Activated naive CD8-positive, alpha-beta T cell treated with anti-CD3 and anti-CD28 coated beads, Interleukin-2, amount 50 U/mL, for 24 hours (primary cell): ENCODE measurements at places on chromosomes 13 and 19.
A peak's percentile ranks its signal among the peaks of the same experiment; 100 is the strongest.

GRCh38 chr13:75513271-75513670, 24.4 kb downstream of the COMMD6 start:
- no peak overlapping the region for H3K4me3 ChIP-seq
- peaks cover 7% of the 10 kb centered on the region for H3K27me3 ChIP-seq
- no peak overlapping the region for H3K27ac ChIP-seq
- no peaks in the 10 kb centered on the region for H3K36me3 ChIP-seq
- DNase-seq = no peak

DNA sequence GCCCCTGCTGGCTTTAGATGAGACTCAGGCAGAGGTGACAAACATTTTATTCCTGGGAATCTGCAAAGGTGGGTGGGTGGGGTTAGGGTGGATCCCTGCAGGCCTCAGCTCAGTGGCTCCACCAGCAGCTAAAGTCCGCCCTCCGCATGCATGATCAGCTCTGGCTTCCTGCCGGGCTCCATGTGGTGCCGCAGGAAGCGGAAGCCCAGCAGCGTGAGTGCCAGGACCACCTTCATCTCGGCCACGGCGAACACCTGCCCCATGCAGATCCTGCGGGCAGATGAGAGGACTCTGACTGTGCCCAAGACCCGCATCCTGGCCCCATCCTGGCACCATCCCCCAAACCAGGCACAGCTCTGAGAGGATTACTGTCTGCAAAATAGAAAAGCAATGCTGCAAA, 26.3 kb downstream of the CYP4F2 start:
- DNase-seq = peak; percentile 20
- H3K4me1 ChIP-seq = peaks cover 2% of the 10 kb centered on the region
- peaks cover 2% of the 10 kb centered on the region for H3K36me3 ChIP-seq
- peaks cover 19% of the 10 kb centered on the region for H3K27me3 ChIP-seq
- no peak overlapping the region for H3K4me3 ChIP-seq

DNA sequence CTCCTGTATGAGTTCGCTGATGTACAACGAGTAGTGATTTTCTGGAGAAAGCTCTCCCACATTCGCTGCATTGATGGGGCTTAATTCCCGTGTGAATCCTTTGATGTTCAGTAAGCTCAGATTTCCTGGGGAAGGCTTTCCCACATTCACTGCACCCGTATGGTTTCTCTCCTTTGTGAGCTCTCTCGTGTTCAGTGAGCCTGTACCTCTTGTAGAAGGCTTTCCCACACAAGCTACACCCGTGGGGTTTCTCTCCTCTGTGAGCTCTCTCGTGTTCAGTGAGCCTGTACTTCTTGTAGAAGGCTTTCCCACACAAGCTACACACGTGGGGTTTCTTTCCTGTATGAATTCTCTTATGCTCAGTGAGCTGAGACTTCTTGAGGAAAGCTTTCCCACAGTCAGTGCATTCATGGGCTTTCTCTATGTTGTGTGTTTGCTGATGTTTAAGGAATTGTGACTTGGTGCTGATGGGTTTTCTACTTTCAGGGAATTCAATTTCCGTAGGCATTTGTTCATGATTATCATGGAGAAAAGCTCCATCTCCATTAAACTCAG, 3.5 kb upstream of the ZNF577 start:
- no peaks in the 10 kb centered on the region for H3K27me3 ChIP-seq
- no peak overlapping the region for H3K27ac ChIP-seq
- H3K36me3 ChIP-seq = peaks cover 98% of the 10 kb centered on the region
- no peak for DNase-seq

GRCh38 chr13:43920965-43921674, 41.4 kb downstream of the LACC1 start:
- DNase-seq = no peak
- peaks cover 1% of the 10 kb centered on the region for H3K27me3 ChIP-seq
- H3K4me3 ChIP-seq = no peak overlapping the region
- no peaks in the 10 kb centered on the region for H3K4me1 ChIP-seq
- H3K27ac ChIP-seq = no peak overlapping the region

DNA sequence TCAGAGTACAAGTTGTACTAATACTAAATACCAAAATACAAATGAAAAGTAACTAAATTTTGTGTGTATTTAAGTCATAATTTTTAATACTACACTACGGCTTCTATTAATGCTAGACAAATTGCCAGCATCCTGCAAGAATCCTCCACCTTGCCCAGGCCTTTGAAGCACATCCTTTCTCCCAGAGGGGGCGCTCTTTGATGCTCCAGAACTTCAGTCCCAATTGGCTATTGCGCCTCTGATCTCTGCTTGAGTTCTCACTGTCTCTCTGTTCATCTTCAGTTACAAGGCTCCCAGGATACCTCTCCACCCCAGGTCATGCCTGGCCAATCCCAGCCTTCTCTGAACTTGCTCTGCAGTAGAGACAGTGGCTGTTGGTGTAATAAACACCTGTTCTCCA, 141.0 kb downstream of the DCLK1 start:
- no peak overlapping the region for H3K4me3 ChIP-seq
- DNase-seq = no peak
- H3K36me3 ChIP-seq = no peaks in the 10 kb centered on the region
- peaks cover 5% of the 10 kb centered on the region for H3K27me3 ChIP-seq

GRCh38 chr19:2887391-2887914, 13.3 kb upstream of the ZNF57 start:
- peaks cover 11% of the 10 kb centered on the region for H3K4me1 ChIP-seq
- H3K4me3 ChIP-seq = no peak overlapping the region
- no peak overlapping the region for H3K27ac ChIP-seq

GRCh38 chr13:40356011-40356410, 310.4 kb downstream of the FOXO1 start:
- no peak for DNase-seq
- peaks cover 2% of the 10 kb centered on the region for H3K4me1 ChIP-seq
- H3K27me3 ChIP-seq = no peaks in the 10 kb centered on the region
- H3K4me3 ChIP-seq = no peak overlapping the region

- no peaks in the 10 kb centered on the region for H3K4me1 ChIP-seq
- no peaks in the 10 kb centered on the region for H3K36me3 ChIP-seq
- no peak overlapping the region for H3K27ac ChIP-seq
Observed at GRCh38 chr13:108643646-108644353, 14.4 kb downstream of the MYO16 start.

DNA sequence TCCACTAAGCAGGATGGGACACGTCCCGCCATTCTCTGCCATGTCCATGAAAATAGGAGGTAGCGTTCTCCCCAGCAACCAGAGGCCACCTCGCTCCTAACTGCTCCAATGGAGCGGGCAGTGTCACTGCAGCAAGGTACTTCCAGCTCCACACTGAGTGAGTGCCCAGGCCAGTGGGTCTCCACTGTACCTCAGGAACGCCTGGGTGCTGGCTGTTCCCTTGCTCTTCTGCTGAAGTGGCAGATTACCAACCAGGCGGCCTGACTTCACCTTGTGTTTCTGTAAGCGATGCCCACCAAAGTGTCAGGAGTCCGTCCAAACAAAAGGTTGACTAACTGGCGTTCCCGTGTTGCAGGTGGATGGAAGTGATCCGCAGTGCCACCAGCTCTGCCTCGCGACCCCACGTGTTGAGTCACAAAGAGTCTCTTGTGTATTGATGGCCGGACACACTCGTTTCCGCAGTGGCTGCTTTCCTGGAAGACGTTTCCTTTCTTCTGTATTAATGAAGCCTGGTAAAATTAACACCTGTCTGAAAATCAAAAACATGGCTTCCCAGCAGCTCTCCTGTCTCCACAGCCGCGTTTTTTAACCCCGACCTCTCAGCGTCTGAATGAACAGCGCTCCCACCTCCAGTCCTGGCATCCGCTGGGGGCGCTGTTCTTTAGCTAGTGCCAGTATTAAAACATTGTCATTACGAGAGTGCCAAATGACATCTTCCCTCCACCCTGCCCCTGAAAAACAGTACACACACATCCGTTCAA, 128.8 kb downstream of the STK24 start:
- no peak overlapping the region for H3K27ac ChIP-seq
- H3K4me3 ChIP-seq = no peak overlapping the region
- peaks cover 15% of the 10 kb centered on the region for H3K36me3 ChIP-seq
- DNase-seq = peak; percentile 25
- no peaks in the 10 kb centered on the region for H3K27me3 ChIP-seq

GRCh38 chr13:98978280-98978679, 416 bp upstream of the DOCK9 start:
- no peaks in the 10 kb centered on the region for H3K27me3 ChIP-seq
- H3K36me3 ChIP-seq = no peaks in the 10 kb centered on the region
- H3K27ac ChIP-seq = no peak overlapping the region
- no peak for DNase-seq
- H3K4me3 ChIP-seq = no peak overlapping the region
- H3K4me1 ChIP-seq = peaks cover 76% of the 10 kb centered on the region

- no peak overlapping the region for H3K27ac ChIP-seq
- H3K36me3 ChIP-seq = no peaks in the 10 kb centered on the region
- no peak for DNase-seq
- H3K4me3 ChIP-seq = no peak overlapping the region
- peaks cover 7% of the 10 kb centered on the region for H3K27me3 ChIP-seq
Observed at GRCh38 chr13:43686557-43686956, 100.2 kb downstream of the ENOX1 start.

GRCh38 chr13:111659842-111660241, 339.4 kb downstream of the TEX29 start:
- peaks cover 2% of the 10 kb centered on the region for H3K27me3 ChIP-seq
- no peaks in the 10 kb centered on the region for H3K36me3 ChIP-seq
- no peaks in the 10 kb centered on the region for H3K4me1 ChIP-seq
- no peak for DNase-seq
- no peak overlapping the region for H3K27ac ChIP-seq

GRCh38 chr13:92362717-92363116, 863.9 kb upstream of the GPC6 start:
- H3K36me3 ChIP-seq = no peaks in the 10 kb centered on the region
- H3K4me3 ChIP-seq = no peak overlapping the region
- no peak for DNase-seq

DNA sequence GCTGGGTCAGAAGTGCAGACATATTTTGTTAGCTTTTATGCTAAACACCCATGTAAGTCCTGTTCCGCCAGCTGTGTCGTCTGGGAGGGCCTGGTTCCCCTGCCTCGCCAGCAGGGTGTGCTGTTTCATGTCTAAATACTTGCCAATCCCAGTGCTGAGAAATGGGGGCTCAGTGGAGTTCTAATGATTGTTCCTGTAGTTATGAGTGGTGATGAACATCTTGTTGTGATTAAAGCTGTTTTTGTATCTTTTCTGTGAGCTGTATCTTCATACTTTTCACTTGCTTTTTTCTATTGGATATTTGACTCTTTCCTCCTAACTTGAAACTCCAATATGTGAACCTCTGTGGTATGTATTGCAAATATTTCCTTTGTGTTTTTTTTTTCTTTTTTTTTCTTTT, 32.7 kb downstream of the KDM4B start:
- no peak overlapping the region for H3K27ac ChIP-seq
- H3K4me1 ChIP-seq = peaks cover 4% of the 10 kb centered on the region
- peak; percentile 46 for DNase-seq

DNA sequence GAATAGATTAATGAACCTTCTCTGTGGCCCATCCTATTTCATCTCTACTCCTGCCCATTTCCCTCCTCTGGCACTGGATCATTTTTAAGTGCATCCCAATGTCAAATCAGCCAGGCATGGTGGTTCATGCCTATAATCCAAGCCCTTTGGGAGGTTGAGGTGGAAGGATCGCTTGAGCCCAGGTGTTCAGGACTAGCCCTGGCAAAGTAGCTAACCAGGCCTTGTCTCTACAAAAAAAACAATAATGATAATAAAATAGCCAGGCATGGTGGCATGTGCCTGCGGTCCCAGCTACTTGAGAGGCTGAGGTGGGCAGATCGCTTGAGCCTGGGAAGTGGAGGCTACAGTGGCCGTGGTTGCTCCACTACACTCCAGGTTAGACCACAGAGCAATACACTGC, 517.0 kb downstream of the MYO16 start:
- DNase-seq = no peak
- H3K4me3 ChIP-seq = no peak overlapping the region
- peaks cover 27% of the 10 kb centered on the region for H3K27me3 ChIP-seq
- H3K4me1 ChIP-seq = no peaks in the 10 kb centered on the region
- no peaks in the 10 kb centered on the region for H3K36me3 ChIP-seq

- H3K4me3 ChIP-seq = peak overlapping the region; percentile 38
- H3K4me1 ChIP-seq = peaks cover 59% of the 10 kb centered on the region
- no peak for DNase-seq
- H3K36me3 ChIP-seq = peaks cover 7% of the 10 kb centered on the region
Observed at GRCh38 chr19:45421947-45422498, 1.7 kb downstream of the ERCC1 start.

DNA sequence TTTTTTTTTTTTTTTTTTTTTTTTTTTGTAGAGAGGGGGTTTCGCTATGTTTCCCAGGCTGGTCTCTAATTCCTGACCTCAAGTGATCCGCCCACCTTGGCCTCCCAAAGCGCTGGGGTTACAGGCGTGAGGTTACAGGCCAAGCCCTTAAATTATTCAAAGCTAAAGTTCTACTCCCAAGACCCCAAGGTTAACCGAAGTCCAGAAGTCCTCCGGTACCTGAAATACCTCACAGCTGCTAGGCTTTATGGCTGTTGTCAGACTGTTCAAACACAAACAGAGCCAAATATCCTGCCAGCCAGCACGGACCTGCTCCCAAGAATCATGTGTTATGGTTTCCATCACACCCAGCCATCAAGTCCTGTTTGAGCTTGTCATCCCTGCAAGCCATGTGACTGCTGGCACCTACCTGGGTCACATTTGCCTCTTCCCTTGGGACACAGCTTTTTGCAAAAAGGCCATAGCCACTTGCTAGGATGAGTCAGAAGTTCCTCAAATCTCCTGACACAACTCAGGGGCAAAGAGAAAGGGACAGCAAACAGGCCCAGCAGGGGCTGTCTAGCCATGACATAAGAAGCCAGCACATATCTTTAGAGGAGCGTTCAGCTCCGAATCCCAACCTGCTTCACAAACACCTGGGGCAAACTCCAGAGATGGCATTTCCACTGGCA, 129.9 kb downstream of the FOXO1 start:
- H3K27me3 ChIP-seq = no peaks in the 10 kb centered on the region
- no peak overlapping the region for H3K27ac ChIP-seq
- no peak for DNase-seq
- no peak overlapping the region for H3K4me3 ChIP-seq
- no peaks in the 10 kb centered on the region for H3K36me3 ChIP-seq
- H3K4me1 ChIP-seq = peaks cover 21% of the 10 kb centered on the region

GRCh38 chr13:103308667-103309066, 242.4 kb upstream of the SLC10A2 start:
- no peak overlapping the region for H3K27ac ChIP-seq
- H3K27me3 ChIP-seq = no peaks in the 10 kb centered on the region
- no peaks in the 10 kb centered on the region for H3K36me3 ChIP-seq
- no peak overlapping the region for H3K4me3 ChIP-seq
- no peaks in the 10 kb centered on the region for H3K4me1 ChIP-seq
